Activated T-cell treated with anti-CD3 and anti-CD28 coated beads, Interleukin-2, amount 50 U/mL, for 72 hours (primary cell): ENCODE measurements at places on chromosomes 6 and 20.

- H3K27me3 ChIP-seq, result no peaks in the 10 kb centered on the region
- DNase-seq, result peak; percentile 41
- H3K27ac ChIP-seq, result peak overlapping the region; percentile 62
- peaks cover 46% of the 10 kb centered on the region for H3K4me1 ChIP-seq
- peaks cover 2% of the 10 kb centered on the region for H3K36me3 ChIP-seq
These were observed 60.6 kb upstream of the MRPS10 start for GRCh38 chr6:42278131-42278853.

- H3K27me3 ChIP-seq, result peaks cover 62% of the 10 kb centered on the region
- DNase-seq, result peak; percentile 79
- peak overlapping the region; percentile 23 for H3K4me3 ChIP-seq
- peaks cover 7% of the 10 kb centered on the region for H3K4me1 ChIP-seq
- H3K36me3 ChIP-seq, result no peaks in the 10 kb centered on the region
These were observed 929 bp downstream of the CDH22 start for GRCh38 chr20:46307139-46307998.

GRCh38 chr20:38748861-38749149, 545 bp downstream of the ACTR5 start:
- H3K36me3 ChIP-seq, result no peaks in the 10 kb centered on the region
- no peaks in the 10 kb centered on the region for H3K27me3 ChIP-seq
- peak; percentile 70 for DNase-seq
- H3K27ac ChIP-seq, result peak overlapping the region; percentile 2
- H3K4me1 ChIP-seq, result peaks cover 23% of the 10 kb centered on the region

DNA sequence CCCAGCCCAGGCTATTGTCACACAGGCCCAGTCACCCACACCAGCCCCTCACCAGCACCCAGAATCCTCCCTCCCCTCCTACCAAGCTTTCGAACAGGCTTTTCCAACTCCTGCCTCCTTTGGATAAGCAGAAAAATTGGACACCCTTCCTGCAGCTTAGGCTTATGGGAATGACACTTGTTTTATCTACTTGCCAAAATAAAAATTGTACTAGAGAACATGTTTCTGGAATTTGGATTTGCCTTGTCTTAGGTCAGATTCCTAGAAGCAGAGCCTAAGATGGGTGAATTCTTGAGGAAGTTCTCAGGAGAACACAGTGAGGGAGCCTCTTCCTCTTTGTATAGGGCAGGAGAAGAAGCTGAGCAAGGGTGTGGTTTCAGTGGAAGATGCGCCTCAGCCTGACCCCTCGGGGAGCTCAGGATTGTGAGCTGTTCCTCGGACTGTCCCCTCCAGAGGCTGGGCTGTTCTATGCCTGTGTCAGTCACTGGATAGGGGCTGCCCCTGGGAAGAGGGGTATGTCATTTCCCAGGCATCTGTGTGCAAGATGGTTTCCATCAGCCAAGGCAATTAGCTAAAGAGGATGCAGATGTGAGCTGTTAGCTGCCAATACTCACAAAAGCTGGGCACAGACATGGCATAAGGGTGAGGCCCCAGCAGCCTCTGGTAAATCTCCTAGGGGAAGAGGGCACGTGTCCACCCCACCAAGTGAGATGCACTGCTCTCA, 33.9 kb downstream of the ITPR3 start:
- no peak overlapping the region for H3K4me3 ChIP-seq
- no peaks in the 10 kb centered on the region for H3K4me1 ChIP-seq
- no peak for DNase-seq
- no peaks in the 10 kb centered on the region for H3K36me3 ChIP-seq
- H3K27ac ChIP-seq, result peak overlapping the region; percentile 61

DNA sequence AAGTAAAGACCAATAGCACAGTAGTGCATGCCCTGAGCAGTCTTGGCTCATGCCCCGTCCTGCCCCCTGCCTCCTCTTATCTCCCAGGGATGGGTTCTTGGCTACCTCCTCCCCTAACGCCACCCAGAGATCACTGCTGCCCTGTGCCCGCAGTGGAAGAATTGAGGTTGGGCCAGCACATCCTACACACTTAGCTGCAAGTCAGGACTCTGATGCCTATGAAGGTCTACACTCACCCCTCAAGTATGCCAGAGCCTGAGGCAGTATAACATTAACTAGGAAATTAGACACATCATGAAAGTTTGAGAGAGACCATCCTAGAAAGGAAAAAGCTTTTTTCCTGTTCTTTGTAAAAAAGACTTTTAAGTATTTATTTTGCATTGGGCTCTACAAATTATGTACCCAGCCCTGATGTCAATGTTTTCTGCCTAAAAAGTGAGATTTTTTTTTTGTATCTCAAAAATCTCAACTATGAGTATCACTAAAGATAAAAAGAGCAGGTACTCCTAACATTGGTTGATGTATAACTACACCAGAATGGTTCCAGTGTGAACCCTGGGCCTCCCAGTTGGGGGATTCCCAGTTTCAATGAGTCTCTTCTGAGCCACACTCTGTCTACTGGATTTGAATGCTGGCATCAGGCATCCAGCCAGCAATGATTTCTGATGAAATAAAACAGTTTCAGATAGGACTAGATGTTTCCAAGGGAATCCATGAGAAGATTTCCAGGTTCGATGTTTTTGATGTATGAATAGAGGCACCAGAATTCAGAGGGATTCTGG, 115.4 kb downstream of the ISM1 start:
- H3K27ac ChIP-seq, result peak overlapping the region; percentile 2
- DNase-seq, result peak; percentile 24
- peaks cover 4% of the 10 kb centered on the region for H3K36me3 ChIP-seq
- no peaks in the 10 kb centered on the region for H3K27me3 ChIP-seq
